ENCODE measurements at places on chromosomes 3 and 15.

GRCh38 chr3:194276768-194277103 lies 74.4 kb downstream of the CPN2 start:
- DNase-seq = no peak

GRCh38 chr15:69099941-69100340 lies 60.5 kb upstream of the GLCE start:
- DNase-seq = no peak

- DNase-seq = no peak
Observed at GRCh38 chr3:124926426-124927101, 8.0 kb downstream of the MUC13 start.

DNA sequence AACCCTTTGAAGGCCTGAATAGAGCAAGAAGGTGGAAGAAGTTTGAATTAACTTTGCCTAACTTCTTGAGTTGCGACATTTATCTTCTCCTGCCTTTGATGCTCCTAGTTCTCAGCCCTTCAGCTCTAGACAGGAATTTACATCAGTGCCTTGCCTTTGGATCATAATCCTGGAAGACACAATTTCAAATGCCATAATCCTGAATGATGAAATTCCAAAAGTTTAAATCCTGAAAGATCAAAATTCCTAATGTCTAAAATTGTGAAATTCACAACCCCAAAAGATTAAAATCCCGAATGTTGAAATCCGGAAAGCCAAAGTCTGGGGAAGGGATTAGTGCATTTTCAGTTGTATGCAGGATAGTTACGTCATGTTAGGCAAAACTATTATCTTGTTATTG lies 166.6 kb upstream of the PDZRN3 start:
- no peak for DNase-seq

- no peak for DNase-seq
Observed at GRCh38 chr15:48989170-48989569, 25.5 kb upstream of the SHC4 start.

DNA sequence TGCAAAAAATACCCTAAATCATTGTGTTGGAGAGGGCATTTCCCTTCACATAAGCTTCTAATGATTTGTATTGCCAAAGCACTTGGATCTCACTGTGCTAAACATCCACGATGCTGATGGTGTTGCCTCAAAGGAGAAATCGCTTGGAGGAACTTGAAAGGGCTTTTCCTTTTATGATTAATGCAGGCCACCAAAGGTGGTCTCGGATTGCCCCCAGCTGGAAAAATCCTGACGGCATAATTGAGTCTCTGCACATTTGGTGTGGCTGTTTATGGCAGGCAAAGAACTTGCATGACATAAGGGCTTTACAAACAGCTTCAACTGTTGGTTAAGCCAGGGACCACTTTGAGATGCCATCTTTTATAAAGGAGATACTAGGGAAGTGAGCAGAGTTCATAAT lies 664.0 kb upstream of the ADAMTS9 start:
- no peak for DNase-seq

GRCh38 chr15:82681371-82681770 lies 28.3 kb downstream of the AP3B2 start:
- DNase-seq = no peak

DNA sequence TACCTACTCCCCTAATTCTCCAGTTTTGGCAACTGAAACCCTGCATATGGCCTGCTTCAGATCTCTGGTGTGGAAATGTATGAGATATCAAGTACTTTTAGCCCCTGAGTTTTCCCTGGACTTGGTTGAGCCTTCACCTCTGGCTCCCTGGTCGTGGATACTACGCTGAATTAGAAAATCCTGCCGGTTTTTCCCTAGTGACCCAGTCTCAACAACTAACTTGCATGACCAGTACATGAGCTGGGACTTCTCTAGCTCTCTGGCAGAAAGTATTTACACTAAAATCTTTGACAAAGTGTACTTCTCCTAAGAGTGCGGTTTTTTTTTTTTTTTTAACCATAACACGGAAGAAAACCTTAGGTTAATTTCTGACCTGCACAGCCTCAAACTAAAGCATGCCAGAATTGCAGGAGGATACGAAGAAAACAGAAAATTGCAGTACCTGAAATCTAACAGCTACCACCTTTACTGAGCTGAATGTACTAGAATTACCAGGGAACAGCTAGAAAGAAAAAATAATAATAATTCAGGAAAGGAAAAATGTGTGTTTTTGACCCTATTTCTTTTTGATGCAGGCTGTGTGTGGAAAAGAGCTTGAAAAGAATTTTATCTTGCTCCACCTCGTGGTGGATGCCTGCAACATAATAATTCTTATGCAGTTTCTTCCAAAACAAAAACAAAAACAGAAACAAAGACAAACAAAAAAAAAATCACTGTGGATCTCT lies 165.6 kb downstream of the GMNC start:
- DNase-seq = no peak

- no peak for DNase-seq
Observed at GRCh38 chr3:89179355-89180001, 72.1 kb downstream of the EPHA3 start.

DNA sequence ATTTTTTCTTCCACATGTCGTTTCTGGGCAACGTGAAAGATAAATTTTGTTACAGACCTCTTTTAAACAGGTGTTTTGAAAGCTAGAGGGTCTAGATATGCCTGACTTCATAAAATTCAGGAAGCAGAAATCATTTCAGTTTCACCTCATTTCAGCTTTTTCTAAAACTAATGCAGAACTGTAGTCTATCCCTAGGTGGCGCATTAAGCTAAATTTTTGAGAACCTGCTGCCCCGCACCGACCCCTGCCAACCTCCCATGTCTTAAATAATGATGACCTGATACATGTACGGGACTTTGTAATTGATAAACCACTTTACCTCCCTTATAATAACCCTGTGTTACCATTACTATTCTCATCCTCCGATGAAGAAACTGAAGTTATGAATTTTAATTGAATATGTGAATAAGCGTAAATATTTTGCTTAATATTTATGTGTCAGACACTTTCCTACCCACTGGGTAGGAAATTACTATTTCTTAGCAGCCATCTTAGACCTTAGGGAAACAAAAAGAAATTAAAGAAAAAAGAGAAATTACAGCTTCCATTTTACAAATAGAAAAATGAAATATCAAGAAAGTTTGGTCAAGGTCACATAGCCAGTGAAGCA lies 78.7 kb upstream of the GCNT3 start:
- DNase-seq = peak; percentile 23

GRCh38 chr3:127069814-127070440 lies 87.0 kb downstream of the PLXNA1 start:
- DNase-seq = no peak

DNA sequence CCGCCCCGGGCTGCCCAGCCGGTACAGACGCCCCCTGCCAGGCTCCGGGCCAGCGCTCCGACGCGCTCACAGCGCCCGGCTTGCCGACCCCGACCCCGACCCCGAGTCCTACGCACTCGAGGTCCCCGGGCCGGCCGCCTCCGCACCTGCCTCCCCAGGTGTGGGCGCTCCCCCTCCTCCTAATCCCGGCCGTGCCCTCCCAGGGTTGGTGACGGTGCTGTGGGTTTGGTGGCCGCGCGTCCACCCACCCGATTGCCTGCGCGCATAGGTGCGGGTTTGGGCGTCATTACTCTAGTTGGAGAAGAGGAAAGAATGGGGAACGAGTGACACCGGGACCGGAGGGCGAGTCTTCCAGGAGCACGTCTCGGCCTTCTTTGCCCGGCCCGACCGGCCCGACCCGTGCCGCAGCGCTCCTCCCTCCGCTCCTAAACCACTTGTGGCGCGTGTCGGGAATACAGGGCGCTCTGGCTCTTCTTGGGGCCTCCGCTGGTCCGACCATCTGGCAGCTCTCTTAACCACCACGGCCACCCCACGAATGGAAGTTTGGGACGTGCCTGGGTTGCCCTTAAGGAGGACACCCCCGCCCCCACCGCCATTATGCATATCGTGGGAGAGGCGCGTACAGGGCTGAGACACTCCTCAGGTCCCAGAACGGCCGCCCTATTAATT lies 810 bp upstream of the THRB start:
- no peak for DNase-seq

DNA sequence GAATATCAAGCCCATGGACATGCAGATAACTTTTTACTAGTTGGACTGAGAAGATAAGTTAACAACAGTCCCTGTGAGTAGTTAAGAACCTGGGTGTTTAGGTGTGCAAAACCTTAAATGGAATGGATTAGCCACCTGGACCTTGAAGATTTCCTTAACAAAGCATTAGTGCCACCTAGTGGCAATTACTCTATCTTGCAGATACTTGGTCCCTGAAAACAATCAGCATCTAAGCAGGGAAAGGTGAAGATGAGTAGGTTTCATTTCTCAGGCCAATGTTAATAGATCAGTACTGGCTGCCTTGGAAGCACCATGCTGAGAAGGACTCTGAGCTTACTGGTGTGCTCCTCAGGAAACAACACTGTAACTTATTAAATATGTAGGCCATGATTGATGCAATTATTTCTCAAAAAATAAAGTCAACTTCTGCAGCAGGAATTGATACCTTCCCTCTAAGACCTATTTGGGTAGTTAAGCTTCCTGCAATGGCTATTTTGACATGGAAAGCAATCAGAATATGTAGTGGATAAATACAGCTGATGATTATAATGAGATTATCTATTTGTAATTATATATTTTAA lies 329.4 kb downstream of the TBC1D5 start:
- DNase-seq = peak; percentile 42

DNA sequence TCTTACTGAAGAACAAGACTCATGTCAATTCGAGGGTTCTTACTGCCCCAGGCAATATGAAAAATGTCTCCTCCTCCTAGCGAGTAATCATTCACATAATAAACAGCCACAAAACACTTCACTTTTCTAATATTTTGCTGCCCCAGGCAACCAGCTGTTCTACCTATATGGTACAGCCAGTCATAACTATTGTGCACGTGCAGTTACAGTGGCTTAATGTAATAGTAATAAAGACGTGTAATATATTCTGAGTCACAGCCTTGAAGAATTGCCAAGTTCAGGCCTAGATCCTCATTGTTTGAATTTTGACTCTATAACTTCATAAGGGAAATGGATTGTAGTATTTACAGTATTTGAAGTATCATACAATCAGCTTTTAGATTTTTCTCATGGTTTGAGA lies 1250.0 kb upstream of the GBE1 start:
- DNase-seq = no peak

GRCh38 chr3:174417573-174417972 lies 441.6 kb upstream of the NAALADL2 start:
- no peak for DNase-seq

DNA sequence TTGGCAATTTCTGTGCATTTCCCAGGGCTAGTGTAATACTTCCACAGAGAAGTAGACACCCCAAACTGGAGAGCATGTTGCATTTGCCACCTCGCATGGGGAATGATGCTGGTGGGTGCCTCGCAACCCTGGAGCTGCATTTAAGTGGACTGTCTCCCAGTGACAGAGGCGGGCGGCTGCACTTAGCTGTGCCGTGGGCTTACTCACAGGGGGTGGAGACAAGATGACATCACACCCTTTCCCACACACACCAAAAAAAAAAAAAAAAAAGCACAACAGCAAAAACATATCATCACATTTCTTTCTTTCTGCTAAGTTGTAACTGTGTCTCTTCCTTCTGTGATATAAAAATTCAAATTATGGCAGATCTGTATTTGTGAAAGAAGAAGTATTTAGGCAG lies at the start of gene ABI3BP:
ABI3BP (minus strand) TSS at position 113 of the 400 bp plus-strand sequence; CDS start at position 76, 37 bp downstream.
- no peak for DNase-seq

- DNase-seq = no peak
Observed at GRCh38 chr3:160400702-160401150, 1.3 kb downstream of the SMC4 start.

DNA sequence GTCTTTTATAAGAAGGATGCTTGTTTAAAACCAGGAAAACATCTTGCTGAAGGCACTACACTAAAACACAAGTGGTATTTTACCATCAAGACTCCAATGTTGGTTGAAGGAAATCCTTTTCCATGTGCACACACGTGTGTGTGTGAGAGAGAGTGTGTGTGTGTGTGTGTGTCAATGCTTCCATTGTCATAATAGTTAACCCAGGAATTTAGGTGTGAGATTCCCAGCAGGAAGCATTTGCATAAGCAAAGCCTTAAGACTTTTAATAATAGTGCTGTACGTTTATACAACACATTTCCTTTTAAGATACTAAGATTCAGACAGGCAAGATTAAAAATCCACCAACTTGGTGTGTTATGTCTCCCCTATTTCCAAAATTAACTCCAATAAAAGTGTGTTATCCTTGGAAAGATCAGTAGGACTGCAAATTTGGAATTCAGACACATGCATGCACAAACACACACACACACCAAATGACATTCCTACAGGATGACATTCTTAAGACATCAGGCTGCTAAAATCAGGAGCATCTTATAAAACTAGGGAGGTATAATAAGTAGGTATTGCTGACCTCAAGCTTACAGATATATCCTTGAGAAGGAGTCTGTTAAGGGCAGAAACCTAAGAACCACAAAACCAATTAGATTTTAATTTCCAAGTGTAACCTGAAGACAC lies 18.3 kb downstream of the LMCD1 start:
- no peak for DNase-seq

- DNase-seq = no peak
Observed at GRCh38 chr15:73344056-73344455, 24.7 kb downstream of the HCN4 start.

DNA sequence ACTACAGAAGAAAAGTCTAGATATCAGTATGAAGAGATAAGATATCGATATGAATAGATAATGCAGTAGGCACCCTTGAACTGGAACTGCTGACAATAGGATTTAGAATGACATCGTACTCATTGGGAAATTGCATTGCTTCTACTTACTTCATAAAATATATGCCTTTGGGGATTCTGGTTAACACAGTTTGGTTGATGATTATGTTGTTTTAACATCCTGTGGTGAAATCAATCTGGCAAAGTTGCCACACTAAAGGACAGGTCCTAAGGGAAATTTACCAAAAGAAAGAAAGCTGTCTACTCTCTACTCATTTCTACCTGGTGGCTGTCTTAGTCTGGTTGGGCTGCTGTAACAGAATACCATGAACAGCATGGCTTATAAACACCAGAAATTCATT lies 417.4 kb upstream of the DPH6 start:
- DNase-seq = no peak

- no peak for DNase-seq
Observed at GRCh38 chr3:59463253-59463652, 413.4 kb upstream of the CFAP20DC start.

- DNase-seq = no peak
Observed at GRCh38 chr3:25038271-25038670, 389.8 kb upstream of the RARB start.

- no peak for DNase-seq
Observed at GRCh38 chr3:53150247-53151085, 10.5 kb upstream of the PRKCD start.

- no peak for DNase-seq
Observed at GRCh38 chr15:49468481-49468839, 45.4 kb downstream of the FGF7 start.

GRCh38 chr3:53728606-53729005 lies 117.6 kb downstream of the CHDH start:
- no peak for DNase-seq

GRCh38 chr3:63921741-63922482 lies 9.7 kb upstream of the SCAANT1 start:
- DNase-seq = peak; percentile 5

- no peak for DNase-seq
Observed at GRCh38 chr3:8458711-8459110, 42.9 kb upstream of the LMCD1 start.
